ENCODE measurements at places on chromosomes 3 and 15.
A peak's percentile ranks its signal among the peaks of the same experiment; 100 is the strongest.

DNA sequence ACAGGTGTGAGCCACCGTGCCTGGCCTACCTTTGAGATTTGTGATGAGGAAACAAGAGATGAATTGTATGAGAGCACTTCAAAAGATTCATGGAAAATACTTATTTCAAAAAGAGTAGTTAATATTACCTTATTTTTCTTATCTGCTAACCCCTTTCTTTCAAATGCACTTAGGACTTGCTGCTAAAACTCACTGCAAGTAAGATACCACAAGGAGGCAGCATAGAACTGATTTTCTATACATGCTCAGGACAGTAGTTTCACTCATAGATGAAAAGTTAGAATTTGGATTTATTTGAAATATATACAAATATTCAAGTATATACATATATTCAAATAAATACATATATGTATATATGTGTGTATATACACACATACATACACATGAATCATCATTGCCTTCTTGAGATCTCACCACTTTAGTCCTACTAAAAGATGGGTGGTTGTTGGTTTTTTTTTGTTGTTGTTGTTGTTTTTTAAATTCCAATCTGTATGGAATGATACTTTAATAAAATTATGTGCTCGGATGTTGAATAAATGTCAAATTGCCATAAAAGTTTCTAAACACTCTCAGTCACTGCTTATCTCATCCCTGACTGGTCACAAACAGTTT, 2.4 kb downstream of the CCNDBP1 start:
- no peak for DNase-seq

GRCh38 chr15:66595931-66596545, 30.2 kb upstream of the LCTL start:
- DNase-seq: no peak

DNA sequence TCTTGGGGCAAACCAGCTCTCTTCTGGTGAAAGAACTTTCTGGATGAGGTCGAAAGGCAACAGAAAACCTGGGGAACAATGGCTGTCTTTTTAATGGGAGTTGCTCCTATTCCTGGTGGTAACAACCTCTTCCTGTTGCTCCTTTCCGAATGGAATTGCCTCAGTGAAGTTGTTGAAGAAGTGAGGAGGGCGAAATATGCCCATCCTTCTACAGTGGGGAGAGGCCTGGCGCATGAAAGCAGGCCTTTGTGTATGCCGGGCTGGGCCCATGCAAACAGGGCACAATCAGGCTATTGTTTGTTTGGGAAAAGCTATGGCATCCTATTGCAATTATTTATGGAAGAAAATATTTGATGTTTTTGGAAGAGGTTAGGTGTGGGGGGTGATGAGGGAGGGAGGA, 166.9 kb downstream of the IGF1R start:
- no peak for DNase-seq

GRCh38 chr3:140950144-140950543, 8.5 kb downstream of the SLC25A36 start:
- no peak for DNase-seq

- peak; percentile 54 for DNase-seq
These were observed 26.4 kb downstream of the TYRO3 start for GRCh38 chr15:41585127-41586047.

GRCh38 chr3:32913790-32914446, 37.5 kb upstream of the CCR4 start:
- no peak for DNase-seq

DNA sequence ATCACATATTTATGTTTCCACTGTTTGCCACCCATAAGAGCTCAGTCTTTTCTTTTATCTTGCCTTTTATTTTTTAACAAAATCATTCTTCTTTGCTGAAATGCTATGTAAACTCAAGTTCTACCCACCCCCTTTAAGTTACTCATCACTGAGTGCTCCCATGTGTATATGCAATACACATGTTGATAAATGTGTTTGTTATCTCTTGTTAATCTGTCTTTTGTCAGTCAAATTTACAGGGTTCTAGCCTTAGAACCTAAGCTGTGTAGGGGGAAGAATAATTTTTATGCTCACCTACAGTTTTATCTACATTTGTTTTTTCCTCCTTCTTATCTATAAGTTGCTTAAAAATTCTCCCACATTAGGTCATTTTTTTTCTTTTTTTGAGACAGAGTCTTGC, 1195.9 kb downstream of the ROBO2 start:
- no peak for DNase-seq

DNA sequence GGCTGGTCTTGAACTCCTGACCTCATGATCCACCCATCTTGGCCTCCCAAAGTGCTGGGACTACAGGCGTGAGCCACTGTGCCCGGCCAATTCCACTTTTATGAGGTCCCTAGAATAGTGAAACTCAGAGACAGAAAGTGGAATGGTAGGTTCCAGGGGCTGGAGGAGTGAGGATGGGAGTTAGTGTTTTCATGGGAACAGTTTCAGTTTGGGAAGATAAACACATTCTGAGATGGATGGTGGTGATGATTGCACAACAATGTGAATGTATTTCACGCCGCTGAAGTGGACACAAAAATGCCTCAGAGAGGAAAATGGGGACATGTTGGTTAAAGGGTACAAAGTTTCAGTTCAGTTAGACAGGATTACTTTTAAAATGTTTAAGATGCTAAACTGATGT, 22.5 kb upstream of the HDAC11 start:
- DNase-seq: no peak

DNA sequence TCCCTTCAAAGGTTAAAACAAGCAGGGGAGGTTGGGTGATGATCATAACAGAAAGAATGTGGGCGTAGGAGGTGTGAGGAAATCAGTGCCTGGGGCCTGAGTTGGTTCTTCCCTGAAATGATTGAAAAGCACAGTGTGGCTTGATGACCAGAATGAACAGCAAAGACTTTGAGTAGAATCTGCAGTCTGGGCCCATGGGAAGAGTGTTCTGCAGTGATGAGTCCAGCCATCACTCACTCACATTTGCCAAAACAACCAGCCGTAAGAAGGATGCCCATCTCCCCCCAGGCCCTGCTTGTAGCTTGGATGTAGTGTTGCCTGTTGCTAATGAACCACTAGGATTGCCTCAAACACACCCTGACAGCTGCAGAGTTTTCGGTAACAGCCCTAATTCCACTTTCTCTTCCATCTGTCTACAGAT, 67.9 kb downstream of the VGLL3 start:
- DNase-seq: no peak

DNA sequence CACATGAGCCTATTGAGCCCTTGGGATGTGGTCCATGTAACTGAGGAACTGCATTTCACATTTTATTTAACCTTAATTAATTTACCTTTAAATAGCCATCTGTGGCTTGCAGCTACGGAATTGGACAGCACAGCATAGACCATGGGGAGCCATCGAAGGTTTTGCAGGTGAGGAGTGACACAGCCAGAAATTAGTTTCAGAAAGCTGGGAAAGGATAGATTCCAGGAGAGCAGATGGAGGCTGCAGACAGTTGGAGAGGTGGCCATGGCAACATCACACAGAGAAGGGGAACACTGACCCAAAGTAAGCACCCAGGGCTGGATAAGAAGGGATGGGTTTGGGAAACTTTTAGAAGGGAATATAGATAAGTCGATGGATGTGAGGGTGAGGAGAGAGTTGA, 100.1 kb upstream of the SLC6A11 start:
- DNase-seq: no peak

GRCh38 chr15:68924866-68925560, 5.3 kb upstream of the SPESP1 start:
- peak; percentile 22 for DNase-seq

DNA sequence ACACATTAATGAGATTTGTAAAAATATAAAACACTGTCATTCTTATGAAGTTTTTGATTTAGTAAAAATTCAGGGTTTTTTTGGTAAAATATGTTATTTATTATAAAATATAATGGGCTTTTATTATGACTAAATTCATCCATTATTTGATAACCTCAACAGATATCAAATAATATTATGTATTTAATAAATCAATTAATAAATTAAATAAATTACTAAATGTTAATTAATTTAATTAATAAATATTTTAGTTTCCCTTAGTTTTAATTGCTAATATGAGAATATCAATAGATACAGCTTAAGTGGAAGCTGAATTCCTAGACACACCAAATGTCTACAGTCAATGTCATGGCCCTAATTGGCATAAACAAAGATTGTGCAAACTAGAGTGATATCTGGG, 82.3 kb upstream of the DGKG start:
- DNase-seq: no peak

DNA sequence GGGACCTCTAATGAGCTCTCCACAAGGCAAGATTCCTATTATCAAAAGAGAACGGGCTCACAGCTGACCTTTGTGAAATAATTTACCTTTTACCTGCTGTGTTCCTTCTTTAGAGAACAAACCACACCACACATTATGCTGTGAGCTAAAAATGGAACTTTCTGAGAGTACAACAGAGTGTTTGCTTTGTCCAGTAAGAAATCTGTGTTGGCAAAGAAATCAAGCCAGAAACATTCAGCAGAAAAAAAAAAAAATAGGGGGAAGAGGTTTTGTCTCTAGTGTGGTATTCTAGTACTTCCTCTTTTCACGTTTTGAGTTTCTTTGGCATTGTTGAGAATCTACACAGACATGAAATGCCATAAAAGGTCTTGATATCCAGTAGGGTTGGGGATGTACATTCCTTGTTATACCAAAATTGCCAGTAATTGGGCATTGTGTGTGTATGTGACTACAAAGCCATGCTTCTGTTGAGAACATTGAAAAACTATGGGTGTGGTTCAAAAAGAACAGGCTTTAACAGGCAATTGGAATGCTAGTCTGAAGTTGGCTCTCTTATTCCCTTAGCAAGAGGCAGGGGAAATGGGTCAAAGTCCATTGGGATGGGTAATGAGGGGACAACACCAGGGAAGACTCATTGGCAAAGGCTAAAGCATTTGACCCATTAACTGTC, 273.5 kb downstream of the NEK10 start:
- no peak for DNase-seq

- no peak for DNase-seq
These were observed 184.8 kb downstream of the MECOM start for GRCh38 chr3:169478566-169479313.

GRCh38 chr15:56320861-56321260, 44.4 kb upstream of the TEX9 start:
- DNase-seq: no peak

GRCh38 chr3:62990704-62991413, 115.6 kb upstream of the CADPS start:
- no peak for DNase-seq

All from stimulated activated CD4-positive, alpha-beta T cell treated with anti-CD3 and anti-CD28 coated beads, Interleukin-12 subunit alpha, Interleukin-12 subunit beta, amount 100 ng/mL, for 24 hours (primary cell).